ENCODE measurements at places on chromosomes 6 and 20.

DNA sequence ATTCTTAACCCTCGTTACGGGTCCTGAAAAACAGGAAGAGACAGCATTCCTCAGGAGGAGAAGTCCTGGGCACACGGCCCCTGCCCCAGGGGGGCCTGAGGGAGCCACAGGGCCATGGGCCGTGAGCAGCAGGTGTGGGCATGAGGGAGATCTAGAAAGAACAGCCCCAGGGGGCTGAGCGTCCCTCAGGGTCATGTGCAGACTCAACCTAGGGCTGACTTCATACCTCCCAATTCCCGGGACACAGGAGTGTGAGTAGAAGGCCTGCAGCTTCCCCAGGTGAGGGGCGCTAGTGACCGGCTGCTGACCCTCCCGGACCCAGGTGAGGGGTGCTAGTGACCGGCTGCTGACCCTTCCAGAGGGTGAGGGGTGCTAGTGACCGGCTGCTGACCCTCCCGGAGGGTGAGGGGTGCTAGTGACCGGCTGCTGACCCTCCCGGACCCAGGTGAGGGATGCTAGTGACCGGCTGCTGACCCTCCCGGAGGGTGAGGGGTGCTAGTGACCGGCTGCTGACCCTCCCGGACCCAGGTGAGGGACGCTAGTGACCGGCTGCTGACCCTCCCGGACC is 35.1 kb downstream of the FRMD1 start:
- no peak for DNase-seq

DNA sequence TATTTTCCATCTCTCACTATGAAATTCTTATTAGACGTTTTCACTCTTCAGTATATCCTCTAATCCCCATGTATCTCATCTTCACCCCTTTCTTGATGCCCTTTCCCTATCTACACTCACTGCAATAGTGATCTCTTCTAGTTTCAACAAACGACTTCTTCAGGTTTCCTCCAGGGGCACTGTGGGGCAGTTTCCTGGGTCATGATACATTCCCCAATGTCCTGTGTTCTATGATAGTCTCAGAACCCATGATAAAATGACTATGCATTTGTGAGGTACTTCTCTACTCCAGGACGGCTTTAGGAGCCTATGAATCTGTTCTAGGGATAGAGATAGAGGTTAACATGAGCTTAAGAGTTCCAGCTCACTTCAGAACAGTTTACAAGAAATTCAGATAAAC is 183.3 kb downstream of the FOXC1 start:
- DNase-seq = no peak

DNA sequence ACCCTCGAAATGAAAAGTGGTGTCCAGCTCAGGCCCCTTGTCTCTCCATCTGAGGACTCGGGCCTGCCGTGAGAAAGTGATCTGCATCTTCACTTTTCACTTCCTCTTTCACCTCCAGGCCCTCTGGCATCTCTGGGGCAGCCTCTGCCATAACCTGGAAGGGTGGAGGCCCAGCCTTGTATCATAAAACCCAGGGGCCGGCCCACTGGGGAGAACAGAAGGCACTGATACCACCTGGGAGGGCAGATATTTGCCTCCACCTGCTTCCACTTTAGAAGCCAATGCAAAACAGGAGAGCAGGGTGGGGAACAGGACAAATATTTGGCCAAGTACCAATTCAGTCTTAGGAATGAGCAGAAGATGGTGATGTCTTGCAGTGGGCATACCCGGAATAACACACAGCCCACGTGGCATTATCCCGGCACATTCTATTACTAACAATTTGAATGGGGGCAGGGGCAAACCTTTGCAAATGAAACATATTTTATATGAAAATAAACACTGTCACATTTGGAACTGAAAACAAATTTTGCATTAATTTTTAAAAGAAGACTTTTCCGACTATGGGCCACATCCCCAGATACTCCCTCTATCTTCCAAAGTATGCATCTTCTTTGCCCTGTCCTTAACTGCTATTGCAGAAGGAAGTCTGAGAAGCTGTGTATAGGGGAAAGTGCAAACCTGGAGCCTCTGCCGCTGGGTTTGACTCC is 69.2 kb upstream of the TBC1D7 start:
- no peak for DNase-seq

DNA sequence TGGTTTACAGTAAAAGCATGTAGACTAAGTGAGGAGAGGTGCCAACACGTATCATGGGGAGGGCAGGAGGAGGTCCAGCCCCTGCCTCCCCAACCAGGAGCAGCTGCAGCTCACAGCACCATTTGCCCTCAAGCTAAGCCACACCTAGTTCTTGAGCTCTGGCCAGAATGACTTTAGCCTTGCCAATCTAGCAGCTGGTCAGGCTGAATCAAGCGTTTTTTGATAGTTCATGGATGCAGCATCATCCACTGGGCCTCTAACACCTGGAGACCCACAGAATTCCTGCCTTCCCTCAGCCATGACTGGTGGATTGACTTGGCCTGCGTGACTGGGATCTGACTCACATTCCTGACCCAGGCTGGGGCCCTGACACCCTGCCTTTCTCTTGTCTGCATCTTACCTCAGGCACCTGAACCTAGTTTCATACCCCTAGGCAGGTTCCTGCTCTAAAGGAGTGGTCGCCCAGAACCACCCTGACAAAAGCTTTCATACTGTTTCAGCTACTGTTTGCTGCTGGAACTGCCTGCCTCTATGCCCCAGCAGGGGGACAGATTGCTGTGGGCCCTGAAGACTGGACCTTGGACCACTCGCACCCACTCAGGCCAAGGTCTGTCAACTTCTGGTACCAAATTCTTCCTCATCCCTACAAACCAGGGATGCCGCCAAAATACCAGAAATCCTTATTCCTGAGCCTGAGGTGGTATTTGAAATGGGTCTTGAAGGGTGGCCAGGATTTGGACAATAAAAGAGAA is 122.3 kb downstream of the QRSL1 start:
- DNase-seq = no peak

DNA sequence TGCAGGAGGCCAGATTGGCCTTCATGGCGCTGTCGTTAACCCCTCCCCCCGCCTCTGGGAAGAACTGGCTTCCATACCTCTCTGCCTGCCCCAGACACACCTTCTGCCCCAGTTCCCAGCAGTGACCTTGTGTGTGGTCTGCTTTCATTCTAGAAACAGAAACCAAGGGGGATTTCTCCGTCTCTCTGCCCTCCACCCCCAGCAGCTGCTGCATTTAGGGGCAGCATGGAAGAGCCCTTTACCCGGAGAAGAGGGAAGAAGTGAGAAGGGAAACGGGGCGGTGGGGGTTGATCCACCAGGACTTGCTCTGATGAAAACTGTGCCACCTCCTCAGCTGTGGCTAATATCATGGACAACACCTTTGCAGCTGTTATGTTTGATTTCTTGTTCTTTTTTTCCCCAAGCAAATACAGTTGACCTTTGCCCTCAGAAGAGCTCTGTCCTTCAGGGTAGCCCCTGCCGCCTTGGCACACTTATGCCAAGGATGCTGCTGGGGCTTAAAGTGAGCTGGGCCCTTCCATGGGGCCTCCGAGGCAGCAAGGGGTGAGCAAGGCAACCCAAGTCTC is 6.1 kb downstream of the GLP1R start:
- no peak for DNase-seq

GRCh38 chr20:45138561-45139300 is 14.5 kb upstream of the WFDC12 start:
- no peak for DNase-seq

- no peak for DNase-seq
Observed at GRCh38 chr6:169450097-169450496, 196.5 kb upstream of the THBS2 start.

DNA sequence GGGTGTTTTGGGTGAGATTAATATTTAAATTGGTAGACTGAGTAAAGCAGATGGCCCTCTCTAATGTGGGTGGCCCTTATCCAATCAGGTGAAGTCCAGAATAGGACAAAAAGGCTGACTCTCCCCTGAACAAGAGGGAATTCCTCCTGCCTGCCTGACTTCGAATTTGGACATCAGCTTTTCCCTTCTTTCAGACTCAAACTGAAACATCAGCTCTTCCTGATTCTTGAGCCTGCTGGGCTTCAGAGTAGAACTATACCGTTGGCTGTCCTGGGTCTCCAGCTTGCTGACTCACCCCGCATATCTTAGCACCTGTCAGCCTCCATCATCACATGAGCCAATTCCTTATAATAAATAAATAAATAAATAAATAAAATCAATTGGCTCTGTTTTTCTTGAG is 15.0 kb upstream of the TGM6 start:
- no peak for DNase-seq

GRCh38 chr6:12916420-12917136 is 200.0 kb downstream of the PHACTR1 start:
- DNase-seq = no peak

DNA sequence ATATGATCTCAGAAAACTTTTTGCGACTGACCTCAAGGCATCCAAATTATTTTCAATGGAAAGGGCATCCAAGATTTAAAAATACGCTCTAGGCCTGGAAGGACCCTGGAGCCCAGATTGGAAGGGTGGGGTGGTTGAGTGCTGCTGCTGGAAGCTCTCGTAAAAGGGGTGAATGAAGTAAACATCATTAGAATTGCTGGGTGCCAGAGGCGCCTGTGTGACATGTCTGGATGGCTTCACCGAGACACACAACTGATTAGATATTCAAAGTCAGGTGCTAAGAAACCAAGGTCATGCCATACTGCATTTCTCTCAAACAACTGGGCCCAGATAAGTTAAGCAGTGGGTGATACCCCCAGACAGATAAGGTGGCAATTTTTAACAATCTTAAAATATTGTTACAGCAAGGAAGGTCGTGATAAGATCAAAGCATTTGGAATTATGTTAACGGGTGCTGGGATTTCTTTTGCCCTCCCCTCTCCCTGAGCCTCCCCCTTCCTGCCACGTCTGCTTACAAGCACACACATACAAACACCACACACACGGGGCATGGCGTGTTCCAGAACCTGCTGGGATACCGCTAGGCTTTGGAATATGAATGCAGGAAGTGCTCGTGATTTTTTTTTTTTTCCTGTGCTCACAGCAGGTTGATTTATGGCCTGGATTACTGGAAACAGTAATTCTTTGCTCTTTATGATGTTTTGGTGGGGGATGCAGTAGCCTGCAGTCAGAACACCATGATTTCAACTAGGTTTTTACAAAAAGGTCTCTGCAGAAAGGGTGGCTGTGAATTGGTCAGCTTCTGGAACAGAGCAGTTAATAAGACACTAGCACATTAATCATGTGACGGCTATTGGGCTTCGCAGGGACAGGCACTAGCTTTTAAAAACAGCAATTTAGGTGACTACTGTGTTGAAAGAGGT is 551.2 kb downstream of the QKI start:
- DNase-seq = no peak

DNA sequence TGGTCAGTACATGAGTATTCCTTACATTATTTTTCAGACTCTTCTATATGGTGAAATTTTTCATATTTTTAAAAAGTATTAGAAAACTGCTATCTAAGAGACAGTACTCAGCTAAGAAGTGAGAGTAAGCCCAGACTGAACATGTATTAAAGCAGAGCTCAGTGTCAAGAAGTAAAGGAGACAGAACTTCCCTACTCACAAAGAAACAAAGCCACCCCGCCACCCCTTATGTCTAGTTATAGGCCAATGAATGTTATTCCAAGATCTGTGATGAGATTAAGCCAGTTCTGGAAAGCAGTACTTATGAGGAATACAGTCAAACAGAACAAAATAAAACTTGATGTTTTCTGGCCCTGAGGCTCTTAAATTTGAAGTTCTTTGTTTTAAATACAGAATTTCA is 114.5 kb downstream of the RNGTT start:
- DNase-seq = no peak

DNA sequence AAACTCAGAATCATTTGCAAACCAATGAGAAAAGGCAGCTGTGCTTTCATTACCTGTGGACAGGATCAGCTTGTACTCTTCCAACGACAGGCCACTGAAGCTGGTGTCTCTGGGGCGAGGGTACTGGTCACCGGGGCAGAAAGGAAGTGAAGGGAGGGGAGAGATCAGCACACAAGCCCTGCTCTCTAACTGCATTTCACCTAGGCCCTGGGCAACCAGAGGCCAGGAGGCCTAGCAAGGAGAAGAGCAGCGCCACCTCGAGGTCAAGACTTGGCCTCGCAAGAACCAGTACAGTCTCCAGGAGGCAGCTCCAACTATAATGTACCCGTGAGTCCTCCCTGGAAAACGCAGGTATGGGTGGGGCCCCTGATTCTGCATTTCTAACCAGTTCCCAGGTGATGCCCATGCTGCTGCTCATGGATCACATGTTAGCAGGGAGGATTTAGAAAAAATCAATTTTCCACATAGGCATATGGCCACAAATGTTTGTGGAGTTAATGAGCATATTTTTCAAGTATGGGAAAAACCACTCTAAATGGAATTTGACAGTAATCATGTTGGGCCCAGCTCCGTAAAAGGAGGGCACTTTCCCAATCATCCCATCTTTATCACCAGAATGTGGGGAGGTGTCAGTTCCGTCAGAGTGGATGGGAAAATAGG is 11.0 kb downstream of the UQCC2 start:
- no peak for DNase-seq

Measured in C1 segment of cervical spinal cord (tissue), 14 donors.